ENCODE measurements at places on chromosomes 4 and X.

DNA sequence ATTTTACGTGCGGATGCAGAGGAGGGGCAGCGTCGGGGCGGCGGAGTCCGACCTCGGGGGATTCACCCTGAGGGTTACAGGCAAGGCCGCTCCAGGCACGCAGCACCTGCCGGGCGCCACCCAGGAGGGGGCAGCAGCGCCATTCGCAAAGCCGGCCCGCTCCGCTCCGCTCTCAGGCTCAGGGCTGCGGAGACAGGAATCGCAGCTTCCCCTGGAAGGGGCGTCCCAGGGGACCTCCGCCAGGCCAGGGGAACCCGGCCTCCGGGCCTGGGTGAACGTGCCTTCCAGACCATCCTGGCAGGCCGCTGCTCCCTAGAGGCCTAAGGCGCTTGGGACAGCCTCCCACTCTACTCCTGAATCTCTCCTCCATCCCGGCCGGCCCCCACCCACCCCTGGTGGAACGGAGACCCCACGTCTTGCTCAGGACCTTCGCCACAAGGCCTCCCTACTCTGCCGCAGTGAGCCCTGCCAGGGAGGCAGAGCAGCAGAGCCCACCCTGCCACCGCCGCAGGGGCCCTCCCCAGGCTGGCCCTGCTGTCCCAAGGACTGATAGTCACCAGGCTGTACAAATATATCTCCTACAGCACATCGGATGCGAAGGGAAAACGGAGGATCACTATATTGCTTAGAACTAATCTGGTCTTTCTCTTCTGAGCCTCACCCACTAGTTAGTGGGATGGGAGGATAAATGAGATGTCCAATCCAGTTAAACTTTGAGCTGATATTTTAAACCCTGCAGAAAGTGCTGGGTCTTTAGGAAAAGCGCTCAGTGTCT, 115.0 kb downstream of the SMIM20 start:
- no peak for DNase-seq

GRCh38 chrX:71256051-71256450, 2.1 kb upstream of the ZMYM3 start:
- DNase-seq: no peak

GRCh38 chr4:156538651-156539257, 432.8 kb downstream of the PDGFC start:
- no peak for DNase-seq

DNA sequence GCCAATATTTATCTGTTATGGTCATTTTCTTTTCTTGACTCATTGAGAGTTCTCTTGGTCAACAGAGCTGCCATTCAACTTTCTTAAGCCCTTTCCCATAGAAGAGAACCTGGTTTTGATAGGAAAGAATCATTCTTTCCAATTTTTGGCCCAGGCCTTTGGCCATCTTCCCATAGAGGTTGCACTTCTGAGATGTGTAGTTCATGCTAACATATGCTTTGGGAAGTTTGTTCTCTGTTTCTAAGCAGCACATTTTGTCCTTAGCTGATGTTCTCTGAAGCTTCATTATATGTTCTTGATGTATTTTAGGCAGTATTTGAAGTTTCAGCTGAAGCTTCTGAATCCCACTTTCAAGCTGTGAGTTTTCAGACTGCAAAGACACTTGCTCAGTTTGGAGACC, 161.1 kb downstream of the VEGFC start:
- DNase-seq: no peak

DNA sequence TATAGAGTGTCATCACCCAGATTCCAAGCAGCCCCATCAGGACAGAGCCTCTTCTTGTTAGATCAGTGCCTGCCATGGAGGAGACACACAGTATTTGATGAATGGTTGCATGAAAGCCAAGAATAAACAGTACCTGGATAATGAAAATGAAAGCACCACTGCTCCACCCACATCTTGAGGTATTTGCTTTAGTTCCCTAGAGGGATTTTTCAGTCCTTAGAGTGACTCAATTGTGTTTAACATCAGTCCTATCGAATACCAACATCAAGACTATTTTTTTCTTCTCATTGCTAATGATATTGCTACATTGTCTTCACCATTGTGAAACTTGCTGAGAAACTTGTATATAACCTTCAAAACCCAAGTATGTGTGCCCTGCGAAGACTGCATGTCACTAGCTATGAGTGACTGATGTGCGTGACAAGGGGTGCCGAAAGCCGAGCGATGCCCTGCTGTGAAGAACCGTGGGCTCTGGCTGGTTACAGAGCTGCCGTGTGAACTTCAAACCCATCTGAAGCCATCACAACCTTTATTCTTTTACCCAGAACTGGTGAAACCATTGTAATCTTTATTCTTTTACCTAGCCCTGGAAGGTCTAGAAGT, 211.3 kb upstream of the FAT1 start:
- no peak for DNase-seq

DNA sequence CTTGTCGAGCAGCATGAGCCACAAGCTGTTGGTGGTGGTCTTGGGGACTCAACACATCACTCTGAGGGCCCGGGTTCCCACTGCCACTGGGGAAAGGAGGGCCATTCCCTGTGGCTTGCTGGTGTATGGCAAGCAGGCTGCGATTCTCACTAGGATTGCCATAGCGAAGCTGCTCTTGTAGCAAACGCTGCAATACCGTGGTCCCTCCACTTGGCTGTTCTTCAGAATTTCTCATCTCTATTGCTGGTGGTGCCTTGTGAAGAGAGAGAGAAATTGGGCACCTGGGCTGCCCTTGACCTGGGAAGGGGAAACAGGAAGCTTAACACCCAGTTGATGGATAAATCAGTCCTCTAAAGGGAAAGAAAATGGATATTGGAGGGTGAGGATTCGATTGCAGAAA, 17.7 kb downstream of the AMOT start:
- no peak for DNase-seq

DNA sequence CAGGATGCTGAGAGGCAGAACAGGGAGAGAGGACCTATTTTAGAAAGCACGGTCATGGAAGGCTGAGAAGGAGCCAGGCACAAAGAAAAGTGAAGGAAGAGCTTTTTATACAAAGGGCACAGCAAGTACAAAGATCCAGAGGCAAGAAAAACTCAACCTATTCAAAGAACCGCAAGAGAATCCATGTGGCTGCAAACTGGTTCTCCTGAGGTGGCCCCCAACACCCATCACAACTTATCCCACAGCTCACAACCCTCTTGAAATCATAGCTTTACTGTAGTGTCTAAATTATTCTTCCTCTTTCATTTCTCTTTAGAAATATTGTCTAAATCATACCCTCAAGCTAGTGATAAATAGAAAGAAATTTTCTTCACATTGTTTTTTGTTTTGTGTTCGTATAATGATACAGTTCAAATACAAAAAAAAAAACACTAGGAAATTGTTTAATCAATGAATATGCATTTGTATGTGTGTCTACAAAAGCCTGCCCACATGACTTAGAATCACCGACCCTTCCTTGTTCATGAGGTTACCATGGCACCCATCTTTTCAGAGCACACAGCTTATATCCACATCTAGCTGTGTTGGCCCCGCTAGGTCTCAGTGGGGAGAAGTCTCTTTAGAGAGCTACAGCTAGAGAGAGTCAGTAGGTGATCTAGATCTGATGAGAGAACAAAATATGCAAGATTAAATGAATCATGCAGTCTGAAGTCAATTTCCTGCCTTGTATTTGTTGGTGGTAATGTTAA, 126.9 kb upstream of the DCLK2 start:
- no peak for DNase-seq

DNA sequence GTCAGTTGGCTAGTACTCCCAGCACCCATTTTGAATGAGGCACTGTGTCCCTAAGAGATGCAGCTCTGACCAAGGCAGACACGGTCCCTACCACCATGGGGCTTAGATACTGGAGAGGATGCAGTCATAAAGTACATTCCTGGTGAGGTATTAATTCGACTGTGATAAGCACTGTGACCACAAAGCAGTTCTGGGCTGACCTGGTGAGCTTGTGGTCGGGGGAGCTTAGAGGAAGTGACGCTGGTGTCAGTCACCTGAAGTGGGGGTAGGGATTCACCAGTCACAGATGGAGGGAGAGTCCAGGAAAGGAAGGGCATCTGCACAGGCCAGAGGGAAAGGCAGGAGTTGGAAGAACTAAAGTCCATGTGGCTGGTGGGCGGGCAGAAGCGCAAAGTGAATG, 15.8 kb upstream of the CLTRN start:
- no peak for DNase-seq

GRCh38 chr4:43423276-43423675, 530.8 kb downstream of the GRXCR1 start:
- no peak for DNase-seq

All from GM04504 (cell line).